Right ventricle myocardium inferior (tissue), 1 donor: ENCODE measurements at places on chromosomes 16 and 17. TPM values are rescaled to one million over a fixed set of nuclear protein-coding genes. Genes with fewer than 3 reads are reported as not detected.
A peak's percentile ranks its signal among the peaks of the same experiment; 100 is the strongest.

DNA sequence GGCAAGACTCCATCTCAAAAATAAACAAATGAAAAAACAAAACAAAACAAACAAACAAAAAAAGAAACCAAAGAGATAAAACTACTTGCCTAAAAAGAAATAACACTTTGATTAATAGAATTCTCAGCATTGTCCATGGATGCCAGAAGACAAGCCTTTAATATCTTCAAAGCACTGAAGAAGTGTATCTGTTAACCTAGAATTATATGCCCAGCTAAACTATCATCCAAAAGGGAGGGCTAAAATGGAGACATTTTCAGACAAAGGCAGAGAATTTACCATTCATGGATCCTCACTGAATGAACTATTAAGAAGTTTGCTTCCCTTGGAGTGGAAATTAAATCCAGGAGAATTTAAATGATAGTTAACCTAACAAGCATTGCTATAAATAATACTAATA, 130.1 kb upstream of the SEC14L1 start:
- no peak for DNase-seq

DNA sequence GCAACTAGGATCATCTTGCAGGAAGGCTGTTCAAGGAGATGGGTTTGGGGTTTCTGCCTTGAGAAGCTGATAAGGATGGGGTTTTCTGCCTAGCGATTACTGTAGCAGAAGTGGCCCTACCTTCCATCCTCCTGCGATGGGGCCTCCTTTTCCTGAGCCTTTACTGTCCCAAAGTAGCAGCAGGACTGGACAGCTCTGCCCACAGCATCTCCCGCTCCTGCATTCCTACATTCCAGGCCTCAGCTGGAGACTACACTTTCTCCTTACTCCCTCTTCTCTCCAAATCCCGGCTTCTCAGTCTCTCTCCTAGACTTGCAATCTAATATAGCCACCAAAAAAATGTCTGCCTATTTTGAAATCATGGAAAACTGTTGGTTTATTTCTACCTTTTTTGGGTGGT, 355.4 kb downstream of the CA10 start:
- DNase-seq: no peak

DNA sequence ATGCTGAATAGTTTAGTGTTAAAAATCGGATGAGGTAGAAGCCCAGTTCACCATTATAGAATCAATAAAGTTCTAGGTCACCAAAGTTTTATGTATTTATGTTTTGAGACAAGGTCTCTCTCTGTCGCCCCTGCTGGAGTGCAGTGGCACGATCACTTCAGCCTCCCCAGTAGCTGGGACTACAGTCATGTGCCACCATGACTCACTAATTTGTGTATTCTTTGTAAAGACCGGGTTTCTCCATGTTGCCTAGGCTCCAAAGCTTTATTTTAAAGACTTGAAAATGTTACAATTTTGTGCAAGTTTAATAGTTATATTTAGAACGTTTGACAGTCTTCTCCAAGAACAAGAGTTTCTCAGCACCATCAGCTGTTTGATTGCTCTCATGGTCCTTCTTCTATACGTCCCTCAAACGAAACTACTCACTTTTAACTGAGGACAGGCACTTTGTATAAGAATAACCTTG, 32.1 kb downstream of the NDE1 start:
- no peak for DNase-seq

DNA sequence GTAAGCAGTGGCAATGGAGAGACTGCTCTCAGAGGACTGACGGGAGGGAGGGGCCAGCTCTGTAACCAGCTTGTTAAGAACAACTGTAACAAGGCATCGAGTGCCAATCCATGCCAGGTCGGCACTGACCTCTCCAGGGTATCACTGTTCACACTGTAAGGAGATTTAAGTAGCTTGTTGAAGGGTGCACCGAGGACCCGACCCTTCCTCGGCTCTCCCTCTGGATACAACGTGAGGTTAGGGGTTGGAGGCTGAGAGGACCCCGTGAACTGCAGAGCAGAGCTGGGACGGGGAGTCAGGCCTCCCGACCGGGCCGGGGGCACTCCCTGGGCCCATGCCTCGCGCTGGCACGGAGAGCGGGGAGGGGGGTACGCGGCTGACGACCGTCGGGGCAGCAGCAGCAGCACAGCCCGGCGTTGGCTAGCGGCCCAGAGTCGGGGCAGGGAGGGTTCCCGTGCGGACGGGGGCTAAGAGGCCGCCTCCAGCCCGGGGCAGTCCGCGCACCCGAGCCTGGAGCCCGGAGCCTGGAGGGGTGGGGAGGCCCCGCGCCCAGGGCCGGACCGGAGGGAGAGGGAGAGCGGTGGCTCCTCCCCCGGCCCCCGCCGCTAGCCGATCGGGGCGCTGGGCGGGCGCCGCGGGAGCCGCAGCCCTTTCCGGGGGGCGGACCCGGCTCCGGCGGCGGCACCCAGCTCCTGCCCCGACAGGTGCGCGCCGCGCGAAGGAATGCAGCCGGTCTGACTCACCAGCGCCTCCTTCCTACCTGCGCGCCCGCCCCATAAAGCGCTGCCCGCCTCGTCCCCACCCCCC, at the start of gene ITGB4:
ITGB4 (plus strand) TSS at position 804 of the 807 bp plus-strand sequence. CDS start 3,245 bp downstream, outside the sequence.
- DNase-seq: peak; percentile 66

RASL10B gene
- 18.9 TPM for total RNA-seq
